ENCODE measurements at places on chromosomes 6 and 20.

GRCh38 chr6:138485005-138485545, 14.2 kb downstream of the NHSL1 start:
- no peak for DNase-seq

- no peak for DNase-seq
Observed at GRCh38 chr20:38727607-38728190, 3.4 kb downstream of the SLC32A1 start.

DNA sequence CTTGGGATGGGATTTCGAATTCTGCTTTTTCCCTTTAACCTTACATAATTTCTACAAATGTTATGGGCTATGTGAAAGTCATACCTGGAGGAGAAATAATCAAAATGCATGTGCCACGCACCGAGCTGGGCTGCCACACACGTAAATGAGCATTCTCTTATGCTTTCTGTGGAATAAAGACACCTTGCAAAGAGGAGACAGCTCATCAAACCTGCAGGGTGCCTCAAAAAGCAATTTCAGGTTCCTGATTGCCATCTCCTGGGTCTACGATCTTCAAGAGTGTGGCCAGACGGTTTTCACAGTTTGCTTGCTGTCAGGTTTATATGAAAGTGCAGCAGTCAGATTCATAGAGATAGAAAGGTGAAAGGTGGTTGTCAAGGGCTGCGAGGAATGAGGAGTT, 36.6 kb downstream of the DUSP22 start:
- no peak for DNase-seq

GRCh38 chr6:122772724-122773415, 6.6 kb upstream of the FABP7 start:
- no peak for DNase-seq

- no peak for DNase-seq
Observed at GRCh38 chr20:20210327-20210726, 157.6 kb upstream of the INSM1 start.
